Neural crest cell (in vitro differentiated cells): ENCODE measurements at places on chromosomes 11 and 22.

DNA sequence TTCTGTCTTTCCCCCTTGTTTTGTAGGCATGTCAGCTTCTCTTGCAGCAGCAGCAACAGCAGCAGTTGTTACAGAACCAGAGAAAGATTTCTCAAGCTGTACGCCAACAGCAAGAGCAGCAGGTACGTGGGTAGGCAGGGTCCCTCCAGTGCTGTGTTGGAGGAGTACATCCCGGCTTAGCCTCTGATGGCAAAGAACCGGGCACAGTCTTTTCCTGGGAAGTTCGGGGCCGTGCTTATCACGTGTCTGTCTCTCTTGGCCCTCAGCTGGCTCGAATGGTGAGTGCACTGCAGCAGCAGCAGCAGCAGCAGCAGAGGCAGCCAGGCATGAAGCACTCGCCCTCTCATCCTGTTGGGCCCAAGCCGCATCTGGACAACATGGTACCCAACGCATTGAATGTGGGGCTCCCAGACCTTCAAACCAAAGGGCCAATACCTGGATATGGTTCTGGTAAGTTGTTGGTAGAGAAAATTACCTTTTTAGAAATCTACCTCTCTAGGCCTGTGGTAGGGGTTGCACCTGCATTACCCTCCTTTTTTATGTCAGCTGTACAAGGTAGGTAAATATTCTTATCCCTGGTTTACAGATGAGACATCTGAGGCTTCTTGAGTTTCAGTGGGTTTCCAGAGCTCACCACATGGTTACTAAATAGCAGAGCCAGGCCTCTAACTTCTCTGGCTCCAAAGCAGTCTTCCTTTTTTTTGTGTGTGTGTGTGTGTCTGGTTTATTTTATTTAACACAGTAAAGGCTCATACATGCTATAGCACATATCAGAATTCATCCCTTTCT, 45.2 kb upstream of the ADSL start:
- no peak for DNase-seq

- no peak for DNase-seq
These were observed 18.5 kb downstream of the RBFOX2 start for GRCh38 chr22:36010090-36010489.

GRCh38 chr11:120295099-120295498, 30.0 kb upstream of the TLCD5 start:
- no peak for DNase-seq

DNA sequence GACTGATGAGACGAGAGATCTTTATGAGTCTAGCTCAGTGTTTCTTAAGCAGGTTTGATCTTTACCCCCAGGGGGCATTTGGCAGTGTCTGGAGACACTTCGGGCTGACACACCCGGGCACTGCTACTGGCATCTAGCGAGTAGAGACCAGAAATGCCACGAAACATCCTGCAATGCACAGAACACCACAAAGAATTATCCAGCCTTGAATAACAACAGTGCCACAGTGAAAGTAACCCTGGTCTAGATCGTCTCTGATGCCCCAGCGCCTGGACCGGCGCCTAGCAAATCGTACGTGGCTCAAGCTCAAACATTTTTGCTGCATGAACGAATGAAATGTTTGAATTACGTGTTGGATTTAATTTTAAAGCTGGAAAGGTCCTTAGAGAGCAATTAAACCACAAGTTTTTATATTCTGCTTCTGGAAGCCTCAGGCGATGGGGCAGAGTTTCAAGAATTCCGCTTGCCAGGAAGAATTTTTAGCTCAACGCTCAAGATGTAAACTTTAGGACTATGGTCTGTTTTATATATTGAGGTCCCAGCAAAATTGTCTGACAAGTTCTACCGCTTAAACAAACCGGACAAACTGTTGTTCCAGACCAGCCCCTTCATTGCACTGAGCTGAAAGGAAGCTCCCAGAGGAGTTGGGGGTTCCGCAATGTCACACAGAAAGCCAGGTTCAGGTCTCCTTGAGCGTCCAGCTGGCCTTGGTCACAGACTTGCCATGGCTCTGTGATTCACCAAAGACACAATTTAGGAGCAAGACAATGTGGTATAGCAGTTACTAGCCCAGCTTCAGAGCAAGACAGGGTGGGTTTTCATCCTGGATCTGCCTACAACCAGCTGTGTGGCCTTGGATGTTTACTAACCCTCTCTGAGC, 44.2 kb upstream of the SMTN start:
- no peak for DNase-seq

GRCh38 chr11:13227676-13228255, 49.8 kb upstream of the BMAL1 start:
- no peak for DNase-seq

GRCh38 chr11:15727520-15727914, 612.8 kb downstream of the INSC start:
- no peak for DNase-seq

DNA sequence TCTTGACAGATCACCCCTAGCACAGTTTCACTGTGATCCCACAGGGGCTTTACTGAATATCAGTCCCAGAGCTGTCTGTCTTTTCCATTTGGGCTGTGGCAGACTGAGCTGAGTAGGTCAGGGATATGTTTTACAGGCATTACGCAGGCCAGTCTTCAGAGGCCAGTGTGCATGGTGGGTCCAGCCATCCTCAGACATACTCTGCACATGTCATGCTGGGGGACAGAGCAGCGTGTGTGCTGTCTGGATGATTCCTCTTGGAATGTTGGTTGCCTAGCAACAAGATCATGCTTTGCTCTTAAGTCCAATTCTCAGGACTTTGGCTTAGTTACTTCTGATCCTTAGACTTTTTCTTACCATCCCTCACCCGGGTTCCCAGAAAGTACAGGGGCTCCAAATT, 736.5 kb downstream of the DLG2 start:
- DNase-seq, result no peak

- DNase-seq, result no peak
These were observed 99.9 kb upstream of the TBCEL start for GRCh38 chr11:120923866-120924508.

DNA sequence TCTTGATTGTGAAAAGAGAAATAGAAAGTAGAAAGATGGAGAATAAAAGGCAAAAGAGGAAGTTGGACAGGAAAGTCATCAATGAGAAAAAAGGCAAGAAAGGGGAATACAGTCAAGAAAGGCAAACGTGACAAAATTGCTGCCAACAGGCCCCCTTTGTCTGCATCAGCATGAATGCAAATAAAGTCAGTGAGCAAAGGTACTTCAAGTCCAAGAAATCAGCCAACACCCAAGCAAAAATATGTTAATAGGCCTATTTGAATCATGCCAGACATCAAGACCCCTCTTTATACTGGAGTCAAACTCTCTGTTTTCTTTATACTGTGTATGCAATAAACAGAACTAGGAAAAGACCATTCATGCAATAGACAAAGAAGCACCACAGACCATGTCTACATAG, 34.3 kb downstream of the GUCY1A2 start:
- DNase-seq, result no peak

DNA sequence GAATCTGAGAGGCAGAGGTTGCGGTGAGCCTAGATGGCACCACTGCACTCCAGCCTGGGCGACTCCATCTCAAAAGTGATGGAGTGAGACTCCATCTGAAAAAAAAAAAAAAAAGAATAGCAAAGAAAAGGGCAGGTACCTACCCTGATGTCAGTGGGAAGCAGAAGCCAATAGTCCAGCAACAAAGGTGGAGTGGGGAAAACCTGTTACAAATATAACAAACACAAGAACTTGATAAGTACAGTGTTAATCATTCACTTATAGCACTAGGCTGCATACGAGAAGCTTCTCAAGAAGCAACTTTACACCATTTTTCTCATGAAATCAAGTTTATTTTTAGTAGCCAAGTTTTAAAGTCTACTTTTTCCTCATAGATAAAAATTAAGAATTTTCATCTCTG, 62.5 kb upstream of the YWHAH start:
- DNase-seq, result no peak

- DNase-seq, result peak; percentile 82
These were observed 9.1 kb upstream of the CLCF1 start for GRCh38 chr11:67382276-67383136.

DNA sequence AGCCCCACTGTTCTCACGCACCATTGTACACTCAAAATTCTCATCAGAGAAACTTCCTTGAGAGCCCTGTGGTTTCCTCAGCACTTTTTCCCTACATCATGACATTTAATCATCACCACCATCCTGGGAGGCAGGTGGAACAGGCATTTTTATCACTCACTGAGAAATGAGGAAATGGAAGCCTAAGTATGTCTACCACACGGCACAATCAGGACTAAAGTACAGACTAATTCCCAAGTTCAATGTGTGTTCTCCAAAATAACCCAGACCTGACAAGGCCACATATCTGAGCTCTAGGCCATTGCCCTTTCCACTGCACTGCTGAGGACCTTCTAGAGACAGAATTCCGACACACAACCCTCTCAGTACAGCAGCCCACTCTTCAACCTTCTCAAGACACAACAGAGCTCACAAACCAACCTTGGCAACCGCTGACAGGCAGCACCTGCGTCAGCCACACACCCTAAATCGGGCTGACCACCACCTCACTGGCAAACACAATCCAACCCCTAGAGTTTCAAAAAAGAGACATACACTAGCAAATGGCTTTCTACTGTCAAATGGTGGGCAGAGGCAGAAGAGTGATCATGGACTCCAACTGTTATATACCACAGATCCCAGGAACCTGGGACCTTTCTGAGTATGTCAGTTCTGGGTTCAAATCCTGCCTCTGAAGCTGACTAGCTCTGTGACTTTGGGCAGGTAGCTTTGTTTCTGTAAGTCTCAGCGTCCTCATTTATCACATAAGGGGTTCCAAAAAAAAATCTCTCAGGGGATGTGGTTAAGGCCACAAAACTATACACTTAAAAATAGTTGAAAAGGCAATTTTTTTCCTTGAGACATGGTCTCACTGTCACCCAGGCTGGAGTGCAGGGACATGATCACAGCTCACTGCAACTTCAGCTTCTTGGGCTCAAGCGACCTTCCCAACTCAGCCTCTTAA, 16.3 kb downstream of the SMCO4 start:
- no peak for DNase-seq

- no peak for DNase-seq
These were observed 558.3 kb downstream of the BRD1 start for GRCh38 chr22:49269371-49269770.

DNA sequence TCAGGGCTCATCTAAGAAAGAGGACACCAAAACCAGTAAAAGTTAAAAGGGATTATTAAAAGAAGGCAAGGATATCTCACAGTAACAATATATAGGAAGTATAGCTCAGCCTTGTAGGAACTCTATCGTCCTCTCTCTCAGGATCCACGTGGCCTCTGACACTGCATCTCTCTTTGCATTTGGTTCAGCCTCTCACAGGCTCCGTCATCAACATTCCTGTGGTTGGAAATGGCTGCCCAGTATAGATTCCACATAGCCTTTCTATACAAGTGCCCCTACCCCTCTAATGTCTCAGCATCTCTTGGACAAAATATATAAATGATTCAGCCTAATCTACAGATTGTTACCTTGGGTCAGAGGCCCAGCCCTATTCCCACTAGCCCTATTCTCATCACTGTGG, 101.3 kb upstream of the DBX1 start:
- DNase-seq, result no peak

DNA sequence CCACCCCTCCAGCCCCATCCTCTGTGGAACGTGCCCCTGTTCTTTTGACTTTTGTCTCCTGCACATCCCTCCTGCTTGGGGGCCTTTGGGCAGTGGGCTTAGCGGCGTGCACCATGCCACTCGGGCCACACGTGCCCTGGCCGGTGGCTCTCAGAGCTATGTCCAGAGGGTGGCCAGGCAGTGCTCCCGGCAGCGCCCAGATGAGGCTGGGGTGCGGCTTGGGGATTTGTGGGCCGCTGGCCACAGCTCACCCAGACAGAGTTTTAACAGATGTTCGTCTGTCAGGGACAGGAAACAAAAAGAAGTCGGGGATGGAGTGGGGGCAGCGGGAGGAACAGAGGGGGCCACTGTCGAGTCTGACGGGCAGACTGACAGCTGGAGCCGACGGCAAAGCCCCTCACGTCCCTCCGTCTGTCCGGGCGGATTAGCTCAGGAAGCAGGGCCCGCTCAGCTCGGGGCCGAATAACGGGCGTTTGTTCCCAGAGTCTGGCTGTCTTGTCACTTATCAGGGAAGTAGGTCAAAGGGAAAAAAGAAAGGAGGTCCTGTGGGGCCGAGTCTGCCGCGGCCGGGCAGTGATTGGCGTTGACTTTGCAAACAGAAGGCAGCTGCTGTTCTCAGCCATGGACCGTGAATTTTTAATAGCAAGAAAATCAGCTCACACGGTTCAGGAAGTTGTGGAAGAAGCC, 61.6 kb downstream of the LRP5 start:
- peak; percentile 56 for DNase-seq
